ENCODE measurements at places on chromosomes 6 and 20.

GRCh38 chr20:8932192-8933165 is 136.4 kb upstream of the PLCB4 start:
- H3K27me3 ChIP-seq = no peaks in the 10 kb centered on the region
- no peak for DNase-seq
- no peak overlapping the region for H3K4me3 ChIP-seq
- H3K27ac ChIP-seq = no peak overlapping the region

GRCh38 chr20:58436868-58437645 is 48.0 kb downstream of the VAPB start:
- no peak overlapping the region for H3K4me3 ChIP-seq
- H3K4me1 ChIP-seq = no peaks in the 10 kb centered on the region
- peaks cover 84% of the 10 kb centered on the region for H3K36me3 ChIP-seq
- no peak overlapping the region for H3K27ac ChIP-seq

GRCh38 chr20:59938696-59939051 is 1.4 kb downstream of the PPP1R3D start:
- no peak overlapping the region for H3K4me3 ChIP-seq
- H3K27me3 ChIP-seq = no peaks in the 10 kb centered on the region
- peaks cover 16% of the 10 kb centered on the region for H3K36me3 ChIP-seq
- no peak for DNase-seq

DNA sequence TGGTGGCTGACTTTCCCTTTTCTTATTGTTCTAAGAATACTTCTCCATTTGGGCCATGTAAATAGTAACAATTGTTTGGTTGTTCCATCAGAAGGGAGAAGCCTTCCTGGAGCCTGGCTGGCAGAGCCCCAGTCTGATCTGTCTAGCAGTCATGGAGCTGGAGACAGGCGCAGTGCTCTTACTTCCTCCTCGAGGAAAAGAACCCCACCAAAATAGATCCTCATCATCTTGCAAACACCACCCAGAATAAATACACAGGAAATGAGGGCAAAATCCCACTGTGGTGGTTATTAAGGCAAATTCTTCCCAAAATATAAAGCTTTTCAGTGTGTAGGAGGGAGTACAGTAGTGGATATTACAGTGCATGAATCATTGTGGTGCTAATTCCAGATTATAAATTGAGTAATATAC is 195.1 kb upstream of the SGK1 start:
- H3K27ac ChIP-seq = no peak overlapping the region
- H3K36me3 ChIP-seq = no peaks in the 10 kb centered on the region
- no peak overlapping the region for H3K4me3 ChIP-seq
- DNase-seq = no peak
- H3K4me1 ChIP-seq = no peaks in the 10 kb centered on the region

DNA sequence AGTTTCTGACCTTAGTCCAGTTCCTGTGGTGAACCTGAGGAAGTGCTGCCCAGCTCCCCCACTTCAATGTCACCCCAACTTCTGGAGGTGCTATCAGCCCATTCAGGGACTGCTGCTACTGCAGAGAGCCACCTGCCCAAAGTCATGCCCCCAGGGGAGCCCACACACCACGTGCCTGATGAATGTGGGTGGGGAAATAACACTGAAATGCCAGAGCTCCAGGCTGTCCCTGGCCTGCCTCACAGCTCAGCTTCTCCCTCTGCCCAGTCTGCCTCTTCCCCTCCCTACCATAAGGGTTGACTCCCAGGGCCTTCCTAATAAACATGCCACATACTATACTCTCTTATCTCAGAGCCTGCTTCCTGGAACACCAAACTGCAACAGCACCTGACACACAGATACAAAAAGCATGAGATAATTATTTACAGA is 276.4 kb upstream of the MOCS1 start:
- H3K4me3 ChIP-seq = no peak overlapping the region
- no peak for DNase-seq
- H3K36me3 ChIP-seq = no peaks in the 10 kb centered on the region
- no peaks in the 10 kb centered on the region for H3K27me3 ChIP-seq
- H3K4me1 ChIP-seq = no peaks in the 10 kb centered on the region

GRCh38 chr6:152048921-152049320 is 241.4 kb downstream of the ESR1 start:
- no peaks in the 10 kb centered on the region for H3K4me1 ChIP-seq
- H3K36me3 ChIP-seq = no peaks in the 10 kb centered on the region
- H3K27ac ChIP-seq = no peak overlapping the region
- no peak overlapping the region for H3K4me3 ChIP-seq
- DNase-seq = no peak

GRCh38 chr6:85498596-85499258 is 48.8 kb downstream of the NT5E start:
- H3K36me3 ChIP-seq = 0 out of 3 replicates have a peak, but pooled peaks cover 3% of the 10 kb centered on the region
- H3K27ac ChIP-seq = no peak overlapping the region

DNA sequence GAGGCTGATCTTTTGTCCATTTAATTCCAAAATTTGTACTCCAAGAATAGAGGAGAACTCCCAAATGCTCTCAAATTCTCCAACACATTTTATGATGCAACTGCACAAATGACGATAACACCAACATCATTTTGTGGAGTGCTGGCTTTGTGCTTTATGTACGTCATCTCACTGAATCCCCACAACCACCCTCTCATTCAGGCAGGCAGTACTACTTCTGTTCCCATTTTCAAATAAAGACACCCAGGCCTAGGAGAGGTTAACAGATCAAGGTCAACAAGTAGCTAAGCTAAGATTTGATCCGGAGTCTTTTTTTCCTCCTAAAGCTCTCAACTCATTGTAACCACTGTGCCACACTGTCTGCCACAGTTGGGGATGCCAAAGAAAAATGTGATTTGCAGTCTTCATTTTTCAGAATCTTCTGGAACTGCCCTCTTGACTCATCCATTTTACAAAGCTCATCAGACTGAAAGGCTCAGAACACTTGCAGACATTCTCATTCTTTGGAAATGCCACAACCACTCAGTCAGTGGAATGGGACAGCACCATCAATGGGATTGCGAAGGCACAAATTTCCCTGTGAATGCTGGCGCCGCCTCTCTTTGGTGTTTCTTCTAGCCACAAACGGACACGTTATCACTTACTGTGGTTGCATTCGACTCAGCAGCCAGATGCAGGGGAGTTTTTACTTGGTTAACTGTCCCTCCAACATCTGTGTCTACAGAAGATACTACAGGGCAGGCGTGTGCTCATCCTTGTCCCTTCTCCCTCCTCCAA is 184.4 kb downstream of the GJA10 start:
- no peak overlapping the region for H3K4me3 ChIP-seq
- no peaks in the 10 kb centered on the region for H3K36me3 ChIP-seq
- H3K27ac ChIP-seq = no peak overlapping the region
- H3K27me3 ChIP-seq = no peaks in the 10 kb centered on the region
